Hematopoietic multipotent progenitor cell treated with erythropoietin and hydrocortisone succinate and interleukin-3 and kit ligand, for 6 days (in vitro differentiated cells): ENCODE measurements at places on chromosomes 13 and 19.

DNA sequence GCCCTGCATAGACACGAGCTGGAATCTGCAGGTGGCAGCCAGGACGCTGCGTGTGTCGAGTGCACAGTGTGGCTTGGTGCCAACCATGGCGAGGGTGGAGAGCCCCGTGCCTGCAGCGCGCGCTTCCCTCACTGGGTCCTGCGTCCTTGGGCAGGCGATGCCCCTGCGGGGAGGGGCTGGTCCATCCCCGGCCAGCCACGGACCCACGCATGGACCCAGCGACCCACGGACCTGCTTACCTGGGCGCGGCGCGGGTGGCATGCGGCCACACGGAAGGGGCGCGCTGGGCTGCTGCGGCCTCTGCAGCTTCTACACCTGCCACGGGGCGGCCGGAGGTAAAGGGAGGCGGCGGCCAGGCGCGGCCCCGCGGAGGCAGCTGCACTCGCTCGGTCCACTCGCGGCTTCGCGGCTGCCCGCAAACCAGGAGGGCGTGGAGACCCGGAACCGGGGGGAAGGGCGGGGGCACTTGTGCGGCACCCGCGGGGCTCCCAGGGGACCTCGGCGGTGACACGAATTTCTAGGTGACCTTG is 569 bp upstream of the MCF2L start:
- DNase-seq = peak; percentile 21

GRCh38 chr13:98458431-98458830 is 118.5 kb downstream of the STK24 start:
- DNase-seq = no peak

- DNase-seq = no peak
These were observed 495 bp upstream of the ZNF599 start for GRCh38 chr19:34773555-34773864.

GRCh38 chr13:23561261-23561660 is 9.0 kb upstream of the TNFRSF19 start:
- no peak for DNase-seq

DNA sequence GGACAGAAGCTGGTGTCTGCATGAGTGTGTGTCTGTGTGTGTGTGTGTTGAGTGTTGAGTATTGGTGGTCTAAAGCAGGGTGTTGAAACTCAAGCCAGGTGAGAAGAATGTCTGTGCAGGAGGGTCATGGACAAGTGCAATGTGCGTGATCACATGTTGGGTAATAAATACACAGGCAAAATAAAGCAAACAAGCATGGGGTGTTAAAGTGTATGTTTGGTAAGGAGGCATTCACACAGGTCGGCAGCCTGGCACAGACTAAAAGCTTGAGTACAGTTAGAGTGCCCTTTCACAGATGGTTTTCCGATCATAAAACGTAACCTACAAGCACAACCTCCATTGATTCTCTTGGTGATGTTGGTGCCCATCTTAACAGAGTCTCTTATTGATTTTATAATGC is 476.9 kb upstream of the KLHL1 start:
- no peak for DNase-seq

- no peak for DNase-seq
These were observed 242.8 kb downstream of the B3GLCT start for GRCh38 chr13:31442571-31442970.

GRCh38 chr19:53254411-53255341 is at the start of gene ZNF677:
ZNF677 (minus strand) TSS chr19:53254873; CDS start chr19:53251550, 3,323 bp downstream.
- peak; percentile 83 for DNase-seq

GRCh38 chr13:30346789-30347167 is 39.4 kb upstream of the KATNAL1 start:
- DNase-seq = no peak

GRCh38 chr13:75585153-75585552 is 35.6 kb downstream of the UCHL3 start:
- DNase-seq = no peak

DNA sequence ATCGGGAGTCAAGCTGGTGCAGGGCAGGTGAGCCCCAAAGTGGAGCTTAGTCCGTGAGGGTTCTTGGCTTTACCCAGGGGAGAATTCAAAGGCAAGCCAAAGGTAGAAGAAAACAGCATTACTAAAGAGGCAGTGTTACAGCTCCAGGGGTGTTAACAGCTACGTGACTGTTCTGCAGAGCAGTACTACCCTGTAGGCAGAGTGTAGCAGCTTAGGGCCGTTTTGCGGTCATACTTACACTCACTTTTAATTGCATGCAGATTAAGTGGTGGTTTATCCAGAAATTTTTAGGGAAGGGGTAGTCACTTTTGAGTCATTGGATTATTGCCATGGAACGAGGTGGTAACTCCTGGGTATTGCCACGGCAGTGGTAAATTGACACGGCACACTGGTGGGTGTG is 482.2 kb downstream of the SLITRK5 start:
- DNase-seq = no peak

DNA sequence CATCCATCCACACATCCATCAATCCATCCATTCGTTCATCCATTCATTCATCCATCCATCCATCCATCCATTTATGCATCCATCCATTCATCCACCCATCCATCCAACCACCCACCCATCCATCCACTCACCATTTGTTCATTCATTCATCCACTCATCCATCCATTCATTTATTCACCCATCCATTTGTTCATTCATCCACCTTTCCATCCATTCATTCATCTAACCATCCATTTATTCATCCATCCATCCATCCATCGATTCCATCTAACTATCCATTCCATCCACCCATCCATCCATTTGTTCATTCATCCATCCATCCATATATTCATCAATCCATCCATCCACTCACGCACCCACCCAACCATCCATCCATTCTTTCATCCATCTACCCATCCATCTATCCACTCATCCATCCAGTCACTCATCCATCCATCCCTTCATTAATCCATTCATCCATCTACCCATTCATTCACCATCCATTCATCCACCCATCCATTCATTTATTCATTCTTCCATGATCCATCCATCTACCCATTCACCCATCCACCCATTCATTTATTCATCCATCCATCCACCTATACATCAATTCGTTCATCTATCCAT is 225.0 kb downstream of the TUBA3C start:
- no peak for DNase-seq

- no peak for DNase-seq
These were observed 44.1 kb upstream of the RFXAP start for GRCh38 chr13:36774931-36775330.

GRCh38 chr19:48595171-48595570 is 11.4 kb upstream of the SPACA4 start:
- no peak for DNase-seq

DNA sequence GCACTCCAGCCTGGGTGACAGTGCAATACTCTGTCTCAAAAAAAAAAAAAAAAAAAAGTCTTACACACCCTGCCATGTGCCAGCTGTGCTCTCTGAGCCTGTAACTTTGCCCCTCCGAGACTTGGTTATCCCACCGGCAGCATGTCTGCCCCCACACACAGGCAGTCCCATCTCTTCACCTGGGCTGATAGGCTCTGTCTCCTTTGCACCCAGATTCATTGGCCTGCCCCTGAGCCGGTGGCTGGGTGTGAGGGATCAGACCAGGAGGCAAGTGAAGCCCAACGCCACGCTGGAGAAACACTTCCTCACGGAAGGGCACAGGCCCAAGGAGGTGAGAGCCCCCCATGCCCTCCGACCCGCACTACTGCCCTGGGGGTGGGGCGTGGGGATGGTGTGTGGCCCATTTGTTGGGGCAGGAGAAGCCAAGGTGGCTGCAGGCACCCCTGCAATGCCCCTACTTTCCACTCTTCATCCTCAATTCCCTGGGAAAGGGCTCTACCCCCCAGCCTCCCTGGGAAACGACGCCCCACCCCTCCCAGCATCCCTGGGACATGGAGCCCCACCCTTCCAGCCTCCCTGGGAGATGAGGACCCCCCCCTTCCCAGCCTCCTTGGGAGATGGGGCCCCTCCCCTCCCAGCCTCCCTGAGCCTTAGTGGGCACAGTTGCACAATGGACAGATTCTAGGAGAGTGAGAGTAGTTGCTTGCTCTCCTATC is 45.3 kb downstream of the CERS4 start:
- no peak for DNase-seq

GRCh38 chr13:113902986-113903775 is 39.3 kb upstream of the GAS6 start:
- DNase-seq = no peak

GRCh38 chr13:99034333-99035085 is 56.6 kb upstream of the DOCK9 start:
- DNase-seq = no peak

GRCh38 chr19:50434525-50434924 is 1.8 kb downstream of the MYBPC2 start:
- no peak for DNase-seq

GRCh38 chr19:33293255-33294057 is 8.9 kb downstream of the CEBPA start:
- peak; percentile 78 for DNase-seq

DNA sequence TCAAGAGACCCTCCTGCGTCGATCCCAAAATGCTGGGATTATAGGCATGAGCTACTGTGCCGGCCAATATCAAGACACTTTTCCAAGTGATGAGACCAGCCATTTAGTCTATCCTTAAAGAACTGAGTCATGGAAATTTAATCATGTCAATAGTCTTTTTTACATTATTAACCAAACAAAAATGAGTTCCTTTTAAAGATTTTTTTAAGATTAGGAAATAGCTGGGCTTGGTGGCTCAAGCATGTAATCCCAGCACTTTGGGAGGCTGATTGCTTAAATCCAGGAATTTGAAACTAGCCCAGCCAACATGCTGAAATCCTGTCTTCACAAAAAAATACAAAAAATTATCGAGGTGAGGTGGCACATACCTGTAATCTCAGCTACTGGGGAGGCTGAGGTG is 16.7 kb upstream of the ZNF564 start:
- no peak for DNase-seq

GRCh38 chr13:58032676-58033460 is 401.3 kb downstream of the PCDH17 start:
- no peak for DNase-seq

DNA sequence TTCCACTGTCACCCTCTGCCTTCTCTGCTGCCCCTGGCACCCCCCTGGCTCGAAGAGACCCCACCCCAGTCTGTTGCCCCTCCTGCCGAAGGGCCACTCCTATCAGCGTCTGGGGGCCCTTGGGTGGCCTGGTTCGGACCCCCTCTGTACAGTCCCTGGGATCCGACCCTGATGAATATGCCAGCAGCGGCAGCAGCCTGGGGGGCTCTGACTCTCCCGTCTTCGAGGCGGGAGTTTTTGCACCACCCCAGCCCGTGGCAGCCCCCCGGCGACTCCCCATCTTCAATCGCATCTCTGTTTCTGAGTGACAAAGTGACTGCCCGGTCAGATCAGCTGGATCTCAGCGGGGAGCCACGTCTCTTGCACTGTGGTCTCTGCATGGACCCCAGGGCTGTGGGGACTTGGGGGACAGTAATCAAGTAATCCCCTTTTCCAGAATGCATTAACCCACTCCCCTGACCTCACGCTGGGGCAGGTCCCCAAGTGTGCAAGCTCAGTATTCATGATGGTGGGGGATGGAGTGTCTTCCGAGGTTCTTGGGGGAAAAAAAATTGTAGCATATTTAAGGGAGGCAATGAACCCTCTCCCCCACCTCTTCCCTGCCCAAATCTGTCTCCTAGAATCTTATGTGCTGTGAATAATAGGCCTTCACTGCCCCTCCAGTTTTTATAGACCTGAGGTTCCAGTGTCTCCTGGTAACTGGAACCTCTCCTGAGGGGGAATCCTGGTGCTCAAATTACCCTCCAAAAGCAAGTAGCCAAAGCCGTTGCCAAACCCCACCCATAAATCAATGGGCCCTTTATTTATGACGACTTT is 2.0 kb downstream of the ZFP36 start:
- DNase-seq = no peak

GRCh38 chr19:51697169-51697776 is 4.1 kb downstream of the SPACA6 start:
- no peak for DNase-seq

DNA sequence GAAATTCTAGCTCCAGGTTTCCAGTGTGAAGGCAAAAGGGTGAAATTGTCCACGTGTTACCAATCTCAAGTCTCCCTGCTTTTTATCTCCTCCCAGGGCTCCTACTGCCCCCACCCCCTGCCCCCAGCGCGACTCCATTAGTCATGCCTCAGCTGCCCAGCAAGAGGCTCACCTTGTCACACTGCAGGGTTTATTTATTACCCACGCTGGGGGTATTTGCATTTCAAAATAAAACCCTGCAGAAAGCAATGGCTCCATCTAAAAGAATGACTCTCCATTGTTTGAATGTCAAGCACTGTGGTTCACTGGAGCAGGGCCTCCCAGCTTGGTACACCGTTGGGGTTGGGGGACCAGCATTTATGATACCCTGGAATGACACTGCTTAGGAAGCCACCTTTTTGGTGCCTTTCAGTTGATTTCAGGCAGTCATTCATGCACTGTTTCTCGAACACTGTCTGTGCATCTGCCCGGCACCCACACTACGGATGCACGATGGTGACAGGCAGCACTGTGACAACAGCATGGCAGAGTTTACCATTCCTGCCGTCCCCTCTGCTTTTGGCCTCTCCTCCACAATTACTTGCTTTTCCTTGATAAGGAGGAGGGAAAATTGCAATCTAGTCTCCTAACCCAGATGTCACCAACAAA is 9.9 kb upstream of the POP4 start:
- DNase-seq = no peak

DNA sequence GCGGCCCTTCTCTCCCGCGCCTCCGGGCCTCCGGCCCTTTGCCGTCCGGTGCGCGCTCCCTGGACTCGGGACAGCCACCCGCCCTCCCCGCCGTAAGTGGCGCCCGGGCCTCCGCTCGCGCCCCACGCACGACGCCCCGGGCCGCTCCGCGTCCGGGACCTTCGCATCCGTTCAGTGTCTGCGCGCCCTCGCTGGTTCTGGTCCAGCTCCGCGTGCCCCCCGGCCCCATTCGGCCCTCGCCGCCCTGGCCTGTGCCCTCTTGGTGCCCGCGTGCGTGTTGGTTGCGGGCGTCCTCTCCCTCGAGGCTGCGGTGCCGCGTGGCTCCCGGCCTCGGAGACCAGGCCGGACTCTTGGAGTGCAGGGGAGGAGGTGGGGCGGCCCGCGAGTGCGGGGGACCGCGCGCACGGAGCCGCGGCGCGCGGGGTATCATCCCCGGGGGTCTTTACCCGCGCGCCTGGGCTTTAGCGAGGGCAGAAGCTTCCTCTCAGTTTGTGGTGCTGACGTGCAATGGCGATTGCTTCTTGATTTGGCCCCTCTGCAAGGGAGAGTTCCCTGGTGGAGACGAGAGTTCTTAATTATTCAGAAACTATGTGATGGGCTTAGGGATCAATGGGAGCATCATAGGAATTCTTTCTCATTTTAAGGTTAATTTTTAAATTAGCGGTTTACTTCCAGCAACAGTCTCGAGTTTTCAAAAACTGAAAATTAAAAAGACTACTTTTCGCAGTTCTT is 757 bp downstream of the WASF3 start:
- DNase-seq = no peak

GRCh38 chr13:39266426-39266825 is 228.2 kb downstream of the NHLRC3 start:
- no peak for DNase-seq

- no peak for DNase-seq
These were observed 29.9 kb upstream of the MUC16 start for GRCh38 chr19:9040131-9040530.

- peak; percentile 9 for DNase-seq
These were observed 513 bp upstream of the ZNF317 start for GRCh38 chr19:9139609-9140158.
